NCI-H524 (cell line): ENCODE measurements at places on chromosomes 16 and 17.
A peak's percentile ranks its signal among the peaks of the same experiment; 100 is the strongest.

GRCh38 chr16:53417011-53417410, 17.3 kb upstream of the RBL2 start:
- DNase-seq, result no peak

- DNase-seq, result no peak
These were observed 7.3 kb downstream of the ENDOV start for GRCh38 chr17:80422276-80422675.

- no peak for DNase-seq
These were observed 91.7 kb downstream of the RPGRIP1L start for GRCh38 chr16:53612003-53612402.

DNA sequence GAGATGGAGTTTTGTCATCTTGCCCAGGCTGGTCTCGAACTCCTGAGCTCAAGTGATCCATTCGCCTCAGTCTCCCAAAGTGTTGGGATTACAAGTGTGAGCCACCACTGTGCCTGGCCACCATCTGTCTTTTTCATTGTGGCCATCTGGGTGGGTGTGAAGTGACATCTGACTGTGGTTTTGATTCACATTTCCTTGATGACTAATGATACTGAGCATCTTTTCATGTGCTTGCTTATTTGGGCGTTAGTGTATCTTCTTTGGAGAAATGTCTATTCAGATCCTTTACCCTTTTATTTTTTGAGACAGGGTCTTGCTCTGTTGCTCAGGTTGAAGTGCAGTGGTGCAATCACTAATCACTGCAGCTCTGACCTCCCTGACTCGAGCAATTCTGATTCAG, 53.9 kb upstream of the ERN1 start:
- DNase-seq, result peak; percentile 60
